ENCODE measurements at places on chromosomes 5 and 9.

DNA sequence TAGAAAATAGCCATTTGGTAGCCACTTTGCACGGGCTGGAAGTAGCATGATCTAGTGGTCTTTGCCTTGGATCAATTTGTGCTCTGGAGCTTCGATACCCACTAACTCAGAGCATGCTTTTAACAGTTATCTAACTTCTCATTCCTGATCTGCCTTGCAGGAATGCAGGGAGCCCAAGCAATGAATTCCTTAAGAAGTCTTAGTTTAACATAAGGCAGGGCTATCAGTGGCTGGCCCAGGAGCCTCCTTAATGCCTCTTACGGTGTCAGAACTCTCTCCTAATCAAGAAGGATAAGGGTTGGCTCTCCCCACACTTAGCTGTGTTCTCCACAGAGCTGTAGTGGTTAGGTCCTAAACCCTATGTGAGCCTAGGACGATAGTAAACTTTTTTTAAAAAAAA lies 95.8 kb upstream of the TBCA start:
- no peak for DNase-seq

- peak; percentile 72 for DNase-seq
Measured at GRCh38 chr9:128026255-128026772, 40.8 kb downstream of the NAIF1 start.

- DNase-seq = no peak
Measured at GRCh38 chr9:97809666-97810344, 43.2 kb upstream of the FOXE1 start.

GRCh38 chr5:32520972-32521371 lies 64.4 kb upstream of the SUB1 start:
- DNase-seq = no peak

DNA sequence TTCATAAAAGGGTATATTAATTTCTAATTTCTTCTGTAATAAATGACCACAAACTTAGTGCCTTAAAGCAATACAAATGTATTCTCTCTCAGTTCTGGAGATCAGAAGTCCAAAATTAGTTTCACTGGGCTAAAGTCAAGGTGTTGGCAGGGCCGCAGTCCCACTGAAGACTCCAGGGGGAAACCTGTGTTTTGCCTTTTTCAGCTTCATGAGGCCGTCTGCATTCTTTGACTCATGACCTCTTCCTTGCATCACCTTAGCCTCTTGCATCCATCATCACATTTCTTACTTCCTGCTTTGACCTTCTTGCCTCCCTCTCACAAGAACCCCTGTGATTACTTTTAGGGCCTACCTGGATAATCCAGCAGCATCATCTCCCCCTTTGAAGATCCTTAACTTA lies 42.0 kb upstream of the ALDH1B1 start:
- no peak for DNase-seq

GRCh38 chr9:33880211-33881089 lies 63.5 kb downstream of the UBE2R2 start:
- DNase-seq = no peak

- no peak for DNase-seq
Measured at GRCh38 chr9:6552033-6552432, 93.5 kb downstream of the GLDC start.

- DNase-seq = no peak
Measured at GRCh38 chr5:179227229-179227579, 118.1 kb downstream of the ADAMTS2 start.

DNA sequence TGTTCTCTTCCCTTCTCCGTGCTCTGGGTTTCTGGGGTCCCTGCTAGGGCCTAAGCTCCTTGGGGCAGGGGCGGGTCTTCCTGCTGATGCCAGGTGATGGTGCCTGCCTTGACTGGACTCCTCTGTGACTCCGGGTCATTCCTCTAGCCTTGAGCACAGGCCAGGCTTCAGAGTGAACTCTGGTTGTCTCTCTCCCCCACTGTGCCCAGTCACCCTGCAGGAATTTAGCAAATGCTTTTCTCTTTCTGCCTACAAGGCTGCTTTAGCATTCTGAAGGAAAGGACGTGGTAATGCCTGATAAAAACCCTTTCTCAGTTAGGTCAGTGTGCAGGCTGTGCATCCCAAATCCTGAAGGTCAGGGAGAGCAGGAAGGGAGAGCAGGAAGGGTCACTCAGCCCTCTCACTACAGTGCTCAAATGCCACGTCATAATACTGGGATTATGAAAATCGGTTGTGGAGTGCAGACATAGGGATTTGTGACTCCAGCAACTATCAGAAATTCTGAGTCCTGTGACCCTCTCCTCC lies 2.7 kb downstream of the CXCL14 start:
- no peak for DNase-seq

DNA sequence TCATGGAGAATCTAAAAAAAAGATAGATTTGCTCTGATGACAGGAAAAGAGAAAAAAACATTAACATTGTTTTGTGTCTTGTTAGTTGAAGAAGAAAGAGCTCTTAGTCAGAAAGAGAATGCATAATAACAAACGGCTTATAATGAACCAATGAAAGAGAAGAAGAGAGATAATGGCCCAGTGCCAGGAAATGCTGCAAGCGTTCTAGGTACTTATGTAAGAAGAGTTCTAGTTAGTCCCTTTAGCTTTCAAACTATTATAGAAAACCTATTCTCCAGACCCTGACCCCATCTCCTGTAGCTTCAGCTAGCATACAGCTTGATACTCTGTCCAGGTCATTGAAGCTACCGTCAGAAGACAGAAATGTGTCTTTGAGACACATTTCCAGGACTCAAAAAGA lies 70.2 kb downstream of the FBXL17 start:
- DNase-seq = no peak

GRCh38 chr9:110521206-110521605 lies 58.3 kb downstream of the SVEP1 start:
- DNase-seq = no peak

DNA sequence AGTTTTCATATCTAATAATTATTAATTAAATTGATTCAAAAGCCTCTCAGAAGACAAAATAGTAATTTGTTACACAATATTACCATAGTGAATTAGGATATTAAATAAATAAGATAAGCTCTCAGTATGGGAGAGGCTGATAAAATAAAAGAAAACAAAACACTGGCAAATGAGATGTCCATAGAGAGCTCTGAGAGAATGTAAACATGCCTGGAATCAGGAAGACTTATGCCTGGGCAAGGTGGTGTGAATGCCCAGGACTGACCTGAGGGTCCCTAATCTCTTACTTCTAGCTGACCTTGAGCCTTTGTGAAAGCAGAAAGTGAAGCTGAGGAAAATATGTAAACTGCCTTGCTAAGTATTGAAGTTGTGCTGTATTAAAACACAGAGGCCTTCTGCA lies 616.5 kb downstream of the PTPRD start:
- no peak for DNase-seq

GRCh38 chr9:110922145-110922544 lies 116.1 kb downstream of the LPAR1 start:
- DNase-seq = no peak

GRCh38 chr9:79233542-79233941 lies 338.2 kb upstream of the TLE4 start:
- no peak for DNase-seq

GRCh38 chr9:82331079-82331478 lies 342.5 kb downstream of the SPATA31D1 start:
- DNase-seq = no peak

- no peak for DNase-seq
Measured at GRCh38 chr5:174736331-174736721, 11.9 kb downstream of the MSX2 start.

DNA sequence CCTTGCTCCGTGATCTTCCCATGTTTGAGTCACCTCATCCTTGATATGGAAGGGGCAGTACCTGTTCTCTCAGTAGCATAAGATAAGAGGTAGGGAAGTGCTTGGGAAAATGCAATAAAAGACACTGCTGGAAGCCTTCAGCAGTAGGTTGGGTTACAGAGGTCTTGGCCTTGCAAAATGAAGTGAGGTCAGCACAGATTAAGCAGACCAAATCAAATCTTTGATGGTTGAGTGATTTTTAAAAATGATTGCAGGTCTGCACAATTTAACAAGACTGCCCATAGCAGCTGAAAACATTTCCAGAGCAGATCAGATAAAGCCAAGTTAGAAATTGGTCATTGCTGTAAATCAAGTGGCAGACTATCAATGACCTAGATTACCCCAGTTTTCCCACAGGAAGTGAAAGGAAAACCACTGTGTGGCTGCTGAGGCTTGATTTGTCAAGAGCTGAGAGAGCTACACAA lies 32.9 kb downstream of the PALM2AKAP2 start:
- no peak for DNase-seq

DNA sequence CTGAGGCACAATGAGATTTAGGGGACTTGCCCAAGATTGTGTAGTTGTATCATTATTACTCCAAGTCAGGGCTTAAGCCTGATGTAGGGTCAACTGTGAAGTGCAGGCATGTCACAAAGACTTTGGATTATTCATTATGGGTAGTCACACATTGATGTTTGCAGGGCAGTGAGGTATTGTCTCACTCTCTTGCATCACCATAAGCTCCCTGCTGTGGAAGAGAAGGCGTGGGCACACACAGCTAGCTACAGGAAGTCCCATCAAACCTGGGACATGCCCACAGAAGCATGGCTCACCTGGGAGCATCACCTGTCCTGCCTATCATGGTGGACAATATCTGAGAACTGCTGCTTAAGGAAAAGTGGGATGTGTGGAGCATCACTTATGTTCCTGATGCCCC lies 42.1 kb downstream of the TMOD1 start:
- no peak for DNase-seq

GRCh38 chr5:41748631-41749030 lies 121.6 kb downstream of the OXCT1 start:
- peak; percentile 26 for DNase-seq

GRCh38 chr5:87022415-87022814 lies 245.3 kb upstream of the RASA1 start:
- no peak for DNase-seq

DNA sequence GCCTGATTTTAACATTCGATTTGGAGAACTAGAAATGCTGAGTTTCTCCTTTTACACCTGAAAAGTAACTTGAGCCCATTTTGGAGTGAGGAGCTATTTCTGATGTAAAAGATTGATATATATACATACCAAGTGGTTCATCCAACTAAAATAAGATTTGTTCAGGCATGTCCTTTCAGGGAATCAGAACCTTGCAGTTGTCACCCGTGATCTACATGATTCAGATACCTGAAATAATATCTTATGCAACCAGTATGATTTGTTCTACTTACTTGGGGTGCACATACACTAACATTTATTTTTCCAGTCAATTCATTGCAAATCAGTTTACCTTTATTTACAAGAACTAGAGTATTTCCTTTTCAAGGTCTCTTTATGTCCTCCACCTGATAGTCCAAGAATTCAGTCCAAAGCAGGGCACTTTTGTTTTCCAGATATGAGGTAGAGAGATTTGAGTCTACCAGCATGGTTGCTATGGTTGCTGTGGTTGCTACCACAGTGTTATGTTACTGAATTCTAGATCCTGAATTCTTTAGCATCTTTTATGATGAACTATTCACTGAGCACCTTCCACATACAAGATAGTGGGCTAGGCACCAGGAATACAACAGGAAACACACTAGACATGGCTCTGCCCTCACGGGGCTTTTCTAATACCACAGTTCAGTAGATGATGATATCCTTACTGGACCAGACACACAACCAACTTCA lies 49.3 kb downstream of the CCL28 start:
- DNase-seq = no peak

DNA sequence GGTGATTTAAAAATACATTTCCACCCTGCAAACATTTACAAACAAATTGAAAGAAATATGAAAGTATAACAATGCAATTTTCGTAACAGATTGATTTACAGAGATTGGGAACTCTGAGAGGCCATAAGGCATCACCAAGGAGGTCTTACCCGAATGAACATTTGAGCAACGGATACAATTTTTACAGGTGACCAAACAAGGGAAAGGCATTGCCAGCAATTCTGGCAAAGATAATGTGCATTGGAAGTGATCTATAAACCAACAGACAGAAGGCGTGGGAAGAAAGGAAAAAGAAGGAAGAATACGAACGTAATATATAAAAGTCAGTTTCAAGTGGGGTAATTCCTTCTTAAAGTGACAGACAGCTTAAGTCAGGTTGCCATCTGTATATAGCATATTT lies 295.9 kb downstream of the CDH12 start:
- DNase-seq = no peak

DNA sequence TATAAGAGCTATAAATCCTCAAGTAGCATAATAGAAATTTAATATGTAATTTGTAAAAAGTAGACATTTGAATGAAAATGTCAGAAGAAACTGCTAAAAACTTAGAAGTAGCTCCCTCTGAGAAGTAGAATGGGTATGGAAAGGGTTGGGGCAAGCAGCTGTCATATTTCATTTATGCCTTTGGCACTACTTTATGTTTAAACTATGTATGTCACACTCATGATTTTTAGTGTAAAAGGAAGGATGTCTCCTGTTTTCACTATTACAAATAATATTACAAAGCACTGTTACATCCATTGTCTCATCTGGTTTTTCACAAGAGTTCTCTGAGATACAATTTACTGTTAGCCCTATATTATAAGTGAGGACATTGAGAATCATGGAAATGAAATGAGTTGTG lies 96.3 kb upstream of the ZNF462 start:
- no peak for DNase-seq

DNA sequence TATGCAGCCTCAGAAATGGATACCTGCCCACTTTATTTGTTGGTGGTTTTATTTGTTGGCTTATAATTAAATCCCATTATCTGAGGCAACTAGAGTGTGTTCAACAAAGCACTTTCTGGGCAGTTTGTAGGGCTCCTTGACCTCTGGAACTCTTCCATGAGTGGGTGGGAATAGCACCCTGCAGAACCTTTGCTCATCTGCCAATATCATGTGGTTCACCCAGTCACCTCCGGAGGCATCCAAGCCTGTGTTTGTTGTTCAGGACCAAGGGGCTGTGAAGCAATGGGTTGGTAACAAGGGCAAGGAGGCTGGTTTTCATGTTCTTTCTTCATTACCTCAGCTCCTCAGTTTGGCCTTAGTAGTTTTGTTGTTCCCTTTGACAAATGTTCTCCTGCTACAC lies 314.0 kb downstream of the NDUFS4 start:
- no peak for DNase-seq

DNA sequence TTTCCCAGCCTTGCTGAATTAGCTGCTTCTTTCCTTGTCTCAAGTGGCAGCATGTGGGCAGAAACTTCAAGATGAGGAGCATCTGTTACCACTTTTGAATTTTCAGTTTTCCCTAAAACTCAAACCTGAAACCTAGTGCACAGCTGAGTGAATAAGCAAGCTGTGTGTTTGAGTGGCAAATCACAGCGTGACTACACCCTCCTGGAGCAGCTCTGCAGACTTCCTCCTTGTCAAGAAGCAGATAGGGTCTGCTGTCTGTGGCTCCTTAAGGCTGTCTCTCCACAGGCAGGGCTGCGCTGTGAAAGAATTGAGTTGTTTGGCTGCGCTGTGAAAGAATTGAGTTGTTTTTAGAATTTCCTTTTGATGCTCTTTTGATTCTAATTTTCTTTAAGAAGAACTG lies 179.7 kb upstream of the HAPLN1 start:
- no peak for DNase-seq

Measured in stimulated activated CD4-positive, alpha-beta T cell treated with anti-CD3 and anti-CD28 coated beads, Interleukin-2, amount 100 ng/mL, for 24 hours (primary cell).